ENCODE measurements at places on chromosomes 12 and 14.
A peak's percentile ranks its signal among the peaks of the same experiment; 100 is the strongest.

DNA sequence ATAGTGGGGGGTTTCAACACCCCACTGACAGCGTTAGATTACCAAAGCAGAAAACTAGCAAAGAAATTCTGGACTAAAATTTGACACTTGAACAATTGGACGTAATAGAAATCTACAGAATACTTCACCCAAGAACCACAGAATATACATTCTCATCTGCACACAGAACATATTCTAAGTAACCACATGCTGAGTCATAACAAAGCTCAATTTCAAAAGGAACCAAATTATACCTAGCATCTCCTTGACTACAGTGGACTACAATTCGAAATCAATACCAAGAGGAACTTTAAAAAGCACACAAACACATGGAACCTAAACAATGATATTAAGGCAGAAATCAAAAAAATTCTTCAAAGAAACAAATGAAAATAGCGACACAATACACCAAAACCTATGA is 871.6 kb upstream of the MDGA2 start:
- no peak overlapping the region for H3K4me3 ChIP-seq
- no peaks in the 10 kb centered on the region for H3K27me3 ChIP-seq
- no peaks in the 10 kb centered on the region for H3K36me3 ChIP-seq
- no peak for DNase-seq

- no peak overlapping the region for H3K4me3 ChIP-seq
- no peaks in the 10 kb centered on the region for H3K27me3 ChIP-seq
Observed at GRCh38 chr12:23523339-23523738, 426.1 kb downstream of the SOX5 start.

GRCh38 chr12:108821407-108822397 is 35.7 kb downstream of the SSH1 start:
- peaks cover 22% of the 10 kb centered on the region for H3K4me1 ChIP-seq
- no peak for DNase-seq
- H3K4me3 ChIP-seq, result no peak overlapping the region
- peak overlapping the region; percentile 48 for H3K27ac ChIP-seq

GRCh38 chr14:21711360-21711961 is 37.8 kb upstream of the OR4E1 start:
- H3K27ac ChIP-seq, result no peak overlapping the region
- H3K27me3 ChIP-seq, result no peaks in the 10 kb centered on the region
- H3K4me3 ChIP-seq, result no peak overlapping the region
- DNase-seq, result peak; percentile 44
- no peaks in the 10 kb centered on the region for H3K36me3 ChIP-seq
- no peaks in the 10 kb centered on the region for H3K4me1 ChIP-seq

DNA sequence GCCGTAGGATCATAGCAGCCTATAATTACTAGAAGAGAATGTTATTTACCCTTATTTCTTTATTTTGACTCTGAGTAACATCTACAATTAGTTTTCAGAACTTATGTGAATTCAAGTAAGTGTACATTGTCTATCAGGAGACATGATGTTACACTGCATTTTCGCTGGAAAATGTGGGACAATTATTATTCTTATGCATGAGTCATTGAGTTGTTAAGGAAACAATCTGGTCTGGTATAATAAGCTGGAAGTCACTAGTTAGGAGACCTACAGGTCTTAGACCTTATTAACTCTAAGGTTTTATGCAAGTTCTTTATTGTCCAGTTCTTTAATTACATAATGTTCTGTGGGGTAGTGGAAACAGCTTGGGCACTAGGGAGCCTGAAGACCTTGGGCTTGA is 5.8 kb downstream of the KTN1 start:
- peaks cover 15% of the 10 kb centered on the region for H3K4me1 ChIP-seq
- no peaks in the 10 kb centered on the region for H3K27me3 ChIP-seq
- peak; percentile 21 for DNase-seq
- H3K27ac ChIP-seq, result no peak overlapping the region
- H3K4me3 ChIP-seq, result no peak overlapping the region
- H3K36me3 ChIP-seq, result no peaks in the 10 kb centered on the region

DNA sequence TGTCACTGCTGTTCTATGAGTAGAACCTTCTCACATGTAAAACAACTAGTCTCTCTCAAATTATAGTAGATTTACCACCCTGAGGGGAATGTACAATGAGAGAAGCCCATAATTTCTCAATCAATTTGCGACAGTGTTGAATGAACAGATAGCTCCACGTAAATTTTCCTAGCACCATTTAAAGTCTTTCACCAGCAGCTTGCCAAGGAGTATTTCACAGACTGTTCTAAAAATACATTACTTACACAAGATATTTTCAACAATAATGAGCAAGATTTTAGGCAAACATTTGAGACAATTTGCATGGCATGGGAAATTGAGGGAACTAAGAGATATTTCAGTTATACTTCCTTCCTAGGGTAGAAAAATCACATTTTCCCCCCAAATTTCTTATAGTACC is 151.6 kb downstream of the KICS2 start:
- no peaks in the 10 kb centered on the region for H3K27me3 ChIP-seq
- H3K36me3 ChIP-seq, result peaks cover 1% of the 10 kb centered on the region
- H3K4me1 ChIP-seq, result no peaks in the 10 kb centered on the region

DNA sequence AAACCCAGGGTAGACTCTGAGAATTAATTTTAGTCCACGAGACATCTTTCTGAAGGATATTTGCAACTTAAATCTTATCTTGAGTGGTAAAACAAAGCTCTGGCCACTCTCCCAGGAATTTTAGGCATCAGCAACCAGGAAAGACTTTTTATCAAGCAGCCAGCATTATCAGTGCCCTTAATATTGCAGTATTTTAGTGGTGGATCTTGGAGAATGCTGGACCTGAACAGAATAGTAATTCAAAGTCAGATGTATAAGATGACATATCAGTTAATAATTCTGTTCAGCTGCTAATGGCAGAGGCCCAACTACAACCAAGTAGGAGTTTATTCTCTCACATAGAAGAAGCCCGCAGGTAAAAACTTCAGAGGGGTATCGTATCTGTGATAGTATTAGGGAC is 59.0 kb upstream of the CRY1 start:
- no peak overlapping the region for H3K27ac ChIP-seq
- no peak overlapping the region for H3K4me3 ChIP-seq
- no peak for DNase-seq
- H3K4me1 ChIP-seq, result no peaks in the 10 kb centered on the region
- peaks cover 4% of the 10 kb centered on the region for H3K27me3 ChIP-seq

DNA sequence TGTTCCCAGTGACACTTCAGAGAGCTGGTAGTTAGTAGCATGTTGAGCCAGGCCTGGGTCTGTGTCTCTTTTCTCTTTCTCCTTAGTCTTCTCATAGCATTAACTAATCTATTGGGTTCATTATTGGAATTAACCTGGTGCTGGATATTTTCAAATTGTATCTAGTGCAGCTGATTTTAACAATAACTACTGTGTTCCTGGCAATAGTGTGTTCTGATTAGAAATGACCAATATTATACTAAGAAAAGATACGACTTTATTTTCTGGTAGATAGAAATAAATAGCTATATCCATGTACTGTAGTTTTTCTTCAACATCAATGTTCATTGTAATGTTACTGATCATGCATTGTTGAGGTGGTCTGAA is 3.0 kb downstream of the FOS start:
- peak overlapping the region; percentile 88 for H3K4me3 ChIP-seq
- no peaks in the 10 kb centered on the region for H3K4me1 ChIP-seq
- DNase-seq, result no peak
- no peak overlapping the region for H3K27ac ChIP-seq
- peaks cover 15% of the 10 kb centered on the region for H3K36me3 ChIP-seq

GRCh38 chr12:2387103-2387834 is 334.5 kb downstream of the CACNA1C start:
- no peaks in the 10 kb centered on the region for H3K4me1 ChIP-seq
- H3K27ac ChIP-seq, result no peak overlapping the region
- no peaks in the 10 kb centered on the region for H3K36me3 ChIP-seq
- no peak overlapping the region for H3K4me3 ChIP-seq
- DNase-seq, result no peak

Data from small intestine (tissue), 16 donors.